ENCODE measurements at places on chromosomes 2 and 18.

DNA sequence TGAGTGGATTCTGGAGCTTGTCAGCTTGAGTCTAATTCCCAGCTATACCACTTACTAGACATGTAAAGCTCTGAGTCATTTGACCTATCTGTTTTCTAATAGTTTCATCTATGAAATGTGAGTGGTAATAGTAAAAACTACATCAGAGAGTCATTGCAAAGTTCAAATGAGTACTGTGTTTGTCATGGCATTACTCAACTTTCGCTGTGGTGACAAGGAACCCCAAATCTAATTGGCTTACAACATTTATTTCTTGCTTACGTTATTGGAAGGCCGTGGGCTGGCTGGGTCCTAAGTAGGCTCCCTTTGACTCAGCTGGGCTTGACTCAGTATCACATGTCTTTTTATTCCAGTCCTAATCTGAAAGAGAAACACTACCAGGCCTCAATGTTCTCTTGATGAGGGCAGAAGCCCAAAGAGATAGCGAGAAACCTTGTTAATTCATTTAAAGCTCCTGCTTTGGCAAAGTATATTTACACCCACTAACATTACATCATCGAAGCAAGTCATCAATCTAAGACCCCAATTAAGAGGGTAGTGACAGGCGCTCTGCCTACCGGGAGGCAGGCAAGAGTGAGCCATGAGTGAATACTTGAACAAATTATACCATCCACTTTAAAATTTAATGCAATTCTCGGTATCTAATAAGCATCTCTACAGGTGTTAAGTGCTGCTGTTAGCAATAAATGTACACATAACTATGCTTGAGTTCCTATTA is 431.8 kb upstream of the SPHKAP start:
- peak; percentile 15 for DNase-seq

- no peak for DNase-seq
Measured at GRCh38 chr2:85061896-85062295, 71.3 kb upstream of the TCF7L1 start.

DNA sequence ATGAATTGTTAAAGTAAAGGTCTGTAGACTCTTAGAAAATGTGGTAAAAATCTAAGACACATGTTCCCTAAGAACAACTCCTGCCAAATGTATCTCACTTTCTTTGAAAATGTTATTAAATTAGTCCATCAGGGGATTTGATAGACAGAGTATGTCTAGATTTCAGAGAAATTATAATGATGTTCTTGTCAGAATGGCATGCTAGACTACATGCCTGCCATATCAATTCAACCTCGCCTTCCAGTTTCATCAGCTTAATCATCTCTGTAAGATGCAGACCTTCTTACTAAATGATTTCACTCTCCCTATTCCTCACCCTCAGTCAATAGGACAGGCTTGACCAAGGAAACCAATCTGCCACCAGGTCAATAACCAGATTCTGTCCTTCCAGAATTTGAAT is 368.4 kb downstream of the TXNL1 start:
- no peak for DNase-seq

- DNase-seq, result no peak
Measured at GRCh38 chr2:94874277-94874997, 3.2 kb downstream of the TEKT4 start.

GRCh38 chr18:62525608-62526007 is 2.8 kb downstream of the ZCCHC2 start:
- DNase-seq, result no peak

GRCh38 chr2:182655750-182656149 is 60.3 kb upstream of the DNAJC10 start:
- no peak for DNase-seq

DNA sequence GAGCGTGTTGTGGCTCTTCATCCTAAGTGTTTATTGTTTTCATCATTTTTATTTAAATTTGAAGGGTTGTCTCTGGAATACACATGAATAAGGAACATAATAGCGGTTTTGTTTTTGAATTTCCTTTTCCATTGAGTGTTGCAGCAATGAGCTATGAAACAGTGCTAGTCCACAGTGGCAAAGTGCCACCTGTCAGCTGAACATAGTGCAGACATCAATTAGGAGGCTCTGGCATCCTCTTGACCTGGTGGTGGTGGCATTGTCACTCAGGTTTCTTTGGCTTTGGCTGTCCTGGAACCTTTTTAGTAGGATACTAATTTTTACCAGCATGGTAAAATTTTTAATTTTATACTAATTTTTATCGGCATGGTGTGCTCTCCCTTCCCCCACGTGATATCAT is 63.2 kb downstream of the UGGT1 start:
- no peak for DNase-seq

DNA sequence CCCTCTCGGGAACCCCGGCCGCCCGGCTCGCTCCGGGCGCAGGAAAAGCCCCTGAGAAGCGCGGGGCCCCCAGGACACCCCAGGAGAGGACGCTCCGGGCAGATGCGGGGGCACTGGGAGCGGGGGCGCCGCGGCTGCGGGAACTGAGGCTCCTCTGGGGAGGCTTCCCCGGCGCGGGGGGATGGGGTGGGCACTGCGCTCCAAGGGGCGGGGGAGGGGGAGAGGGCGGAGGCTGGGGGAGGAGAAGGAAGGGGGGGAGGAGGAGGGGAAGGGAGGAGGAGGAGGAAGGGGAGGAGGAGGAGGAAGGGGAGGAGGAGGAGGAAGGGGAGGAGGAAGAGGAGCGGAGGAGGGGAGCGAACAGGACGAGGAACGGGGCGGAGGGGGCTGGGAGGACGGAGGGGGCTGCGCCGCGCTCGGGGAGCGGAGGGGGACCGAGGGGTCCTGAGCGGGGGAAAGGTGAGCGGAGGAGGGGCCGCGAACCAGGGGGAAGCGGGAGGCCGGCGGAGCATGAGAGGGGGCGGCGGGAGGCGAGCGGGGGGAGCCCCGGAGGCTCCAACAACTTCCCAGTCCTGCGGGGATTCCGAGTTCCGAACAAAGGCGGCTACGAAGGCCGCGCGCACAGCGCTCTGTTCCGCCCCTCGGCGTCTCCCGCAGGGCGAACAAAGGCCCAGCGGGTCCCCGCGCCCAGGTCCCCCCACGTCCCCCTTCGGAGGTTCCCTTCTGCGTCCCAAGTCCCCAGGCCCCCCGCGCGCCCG is 742 bp downstream of the PXDN start:
- DNase-seq, result no peak

DNA sequence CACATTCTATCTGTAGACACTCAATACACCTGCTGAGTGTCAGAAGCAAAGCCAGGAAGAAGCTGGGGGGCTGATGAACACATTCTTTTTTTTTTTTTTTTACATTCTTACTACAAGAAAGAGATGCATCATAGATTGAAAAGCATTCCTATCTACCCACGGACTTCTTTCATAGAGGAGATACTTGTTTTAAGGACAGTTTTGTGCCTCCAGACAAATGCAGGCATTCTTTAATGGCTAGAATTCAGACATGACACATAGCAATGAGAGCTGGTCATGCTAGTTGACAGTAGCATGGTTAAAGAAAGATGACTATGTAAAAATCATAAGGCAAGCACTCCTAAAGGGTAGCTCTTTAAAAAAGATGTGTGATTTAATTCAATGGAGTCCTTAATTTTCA is 110.2 kb downstream of the EPHA4 start:
- DNase-seq, result no peak

Data from GM12878 (cell line).